T-helper 17 cell (primary cell): ENCODE measurements at places on chromosomes 13 and 19.

- DNase-seq = no peak
Observed at GRCh38 chr19:42115219-42115618, 17.0 kb downstream of the POU2F2 start.

GRCh38 chr13:48221686-48222187 is 11.3 kb upstream of the ITM2B start:
- no peak for DNase-seq

DNA sequence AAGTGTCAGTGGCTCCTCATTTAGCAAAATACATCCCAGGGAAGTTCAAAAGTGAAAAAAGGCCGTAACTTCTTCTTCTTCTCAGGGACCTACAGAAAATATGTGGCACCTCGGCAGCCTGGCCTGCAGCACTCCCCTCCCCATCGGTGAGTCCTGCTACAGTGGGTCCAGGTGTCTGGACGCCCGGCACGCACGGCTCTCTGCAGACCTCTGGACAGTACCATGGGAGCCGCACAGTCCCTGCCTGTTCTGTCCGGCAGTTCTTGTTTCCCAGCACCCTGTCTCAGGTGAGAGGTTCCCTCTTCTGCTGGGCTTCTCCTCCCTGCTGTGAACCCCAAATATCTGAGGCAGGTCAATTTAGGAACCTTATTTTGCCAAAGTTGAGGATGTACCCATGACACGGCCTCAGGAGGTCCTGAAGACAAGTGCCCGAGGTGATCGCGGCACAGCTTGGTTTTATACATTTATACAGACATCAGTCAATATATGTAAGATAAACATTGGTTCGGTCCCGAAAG is 36.8 kb upstream of the ALOX5AP start:
- no peak for DNase-seq

GRCh38 chr19:51739466-51740213 is 12.0 kb downstream of the FPR1 start:
- no peak for DNase-seq

DNA sequence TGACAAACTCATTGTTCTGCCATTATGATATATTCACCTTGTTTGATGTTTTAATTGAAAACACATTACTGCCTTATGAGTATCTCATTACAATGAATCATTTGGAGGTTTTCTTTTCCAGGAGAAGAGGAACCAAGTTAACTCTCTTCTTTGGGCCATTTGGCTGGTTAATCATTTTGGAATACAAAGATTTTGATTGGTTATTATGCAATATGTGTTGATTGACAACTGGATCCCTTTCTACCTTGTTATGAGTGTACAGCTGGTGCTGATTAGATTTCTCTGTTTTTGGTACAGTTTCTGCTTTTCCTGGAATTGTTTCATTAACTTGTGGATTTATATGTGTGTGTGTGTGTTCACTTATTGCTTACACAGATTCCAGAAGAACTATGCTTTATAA is 49.2 kb upstream of the RGCC start:
- DNase-seq = no peak

DNA sequence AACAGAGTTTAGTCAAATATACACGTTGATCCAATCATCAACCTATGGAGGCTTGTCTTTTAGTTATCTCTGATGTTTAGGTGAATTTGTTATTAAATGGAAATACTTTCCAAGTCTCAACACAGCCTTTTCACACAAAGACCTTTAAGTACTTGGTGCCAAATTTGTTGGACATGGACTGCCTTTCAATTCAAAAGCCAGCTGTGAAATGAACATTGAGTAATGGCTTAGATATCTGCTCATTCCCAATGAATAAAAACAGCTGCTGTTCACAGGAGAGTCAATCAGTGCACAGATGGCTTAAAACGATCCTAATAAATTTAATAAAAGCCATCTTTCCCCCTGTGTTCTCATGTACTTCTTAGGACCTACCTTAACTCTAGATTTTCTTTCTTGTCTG is 19.9 kb upstream of the DHRS12 start:
- DNase-seq = no peak
